ENCODE measurements at places on chromosomes 2 and 18. TPM values are rescaled to one million over a fixed set of nuclear protein-coding genes. Genes with fewer than 3 reads are reported as not detected.

LMAN2L gene
- 12.2 TPM for total RNA-seq

UPP2 gene
- not detected for total RNA-seq

PLCD4 gene
- total RNA-seq, result 0.10 TPM

DPP4 gene
- 122 TPM for total RNA-seq

LAPTM4A gene
- total RNA-seq, result 36.7 TPM

RUFY4 gene
- 3.2 TPM for total RNA-seq

GALNT13 gene
- total RNA-seq, result not detected

All from activated CD4-positive, alpha-beta memory T cell treated with anti-CD3 and anti-CD28 coated beads, Interleukin-2, amount 10 ng/mL, durations not matched to agents 7 days and 5 days (primary cell).